ENCODE measurements at places on chromosomes 16 and 17.

DNA sequence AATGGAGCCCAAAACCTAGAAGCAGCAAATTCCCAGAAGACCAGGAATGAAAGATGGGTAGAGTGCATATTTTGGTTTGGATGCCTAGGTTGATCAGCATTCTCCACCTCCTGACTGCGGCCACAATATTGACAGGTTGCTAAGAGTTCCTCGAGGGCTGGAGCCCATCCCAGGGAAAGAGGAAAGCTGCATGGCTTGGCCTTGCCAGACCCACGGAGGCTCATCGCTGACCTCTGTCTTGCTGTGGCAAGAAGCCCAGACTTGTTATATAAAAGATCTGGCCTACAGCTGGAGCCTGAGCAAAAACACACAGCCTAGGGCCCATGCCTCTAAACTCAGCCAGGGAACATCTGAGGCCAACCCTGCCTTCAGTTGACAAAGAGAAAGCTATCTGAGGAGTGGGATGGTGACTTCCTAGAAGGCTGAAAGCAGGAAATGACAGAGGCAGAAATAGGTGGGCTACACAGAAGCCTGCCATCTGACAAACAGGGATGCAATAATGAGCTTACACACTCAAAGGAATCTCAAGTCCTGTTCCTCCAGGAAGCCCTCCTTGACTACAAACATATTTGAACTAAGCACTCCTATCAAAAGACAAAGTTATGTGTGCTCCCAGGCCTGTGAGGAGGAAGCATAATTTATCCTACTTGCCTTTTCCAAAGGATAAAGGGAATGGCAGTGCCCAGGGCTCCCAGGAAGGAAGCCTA is 22.5 kb upstream of the SLC35B1 start:
- no peak for DNase-seq

- DNase-seq: no peak
Observed at GRCh38 chr16:85836706-85837582, 37.4 kb downstream of the COX4I1 start.

DNA sequence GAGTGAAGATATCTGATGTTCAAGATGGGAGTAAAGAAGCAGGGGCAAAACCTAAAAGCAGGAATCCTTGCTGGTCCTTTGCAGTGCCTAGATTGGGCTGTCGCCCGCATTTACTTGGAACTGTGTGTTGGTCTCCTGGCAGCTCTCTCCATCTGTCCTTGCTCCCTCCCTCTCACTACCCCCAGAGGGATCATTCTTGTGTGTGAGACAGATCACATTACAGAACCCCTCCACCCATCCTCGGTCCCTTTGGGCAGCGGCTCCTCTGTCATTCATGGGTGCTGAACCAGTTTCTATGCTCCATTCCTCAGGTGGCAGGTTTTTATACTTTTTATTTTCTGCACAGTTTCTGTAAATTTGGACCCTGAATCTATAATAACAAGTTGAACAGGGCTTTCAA is 99.4 kb upstream of the MYOCD start:
- no peak for DNase-seq

GRCh38 chr16:47984669-47985068 is 171.1 kb downstream of the ABCC12 start:
- no peak for DNase-seq

- DNase-seq: no peak
Observed at GRCh38 chr16:24445216-24445615, 94.2 kb upstream of the RBBP6 start.

GRCh38 chr16:85204242-85205010 is 92.2 kb upstream of the CIBAR2 start:
- no peak for DNase-seq

GRCh38 chr16:3214904-3215600 is 19.9 kb downstream of the ZNF200 start:
- DNase-seq: no peak

GRCh38 chr17:27741971-27742575 is 58.3 kb downstream of the NOS2 start:
- DNase-seq: no peak

- DNase-seq: no peak
Observed at GRCh38 chr16:54455030-54455725, 168.6 kb upstream of the IRX3 start.

- no peak for DNase-seq
Observed at GRCh38 chr16:55534756-55535155, 25.9 kb downstream of the LPCAT2 start.

- no peak for DNase-seq
Observed at GRCh38 chr17:50093246-50093645, 1.9 kb upstream of the PDK2 start.

DNA sequence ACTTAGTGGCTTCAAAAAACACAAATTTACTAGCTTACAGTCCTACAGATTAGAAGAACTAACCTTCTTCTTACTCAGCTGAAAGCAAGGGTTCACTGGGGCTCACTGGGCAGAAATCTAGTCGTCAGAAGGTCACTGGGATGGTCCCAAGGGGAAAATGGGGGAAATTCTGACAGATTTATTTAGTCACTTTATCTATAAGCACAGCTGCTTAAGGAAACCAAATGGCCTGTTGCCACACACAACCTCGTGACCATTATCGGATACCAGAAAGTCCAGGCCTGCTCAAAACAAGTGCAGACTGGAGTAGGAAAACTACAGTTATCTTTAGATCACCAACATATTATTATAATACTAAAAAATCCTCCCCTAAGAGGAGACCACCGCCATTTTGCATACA is 374.6 kb upstream of the ASIC2 start:
- no peak for DNase-seq

- no peak for DNase-seq
Observed at GRCh38 chr16:49556606-49557446, 183.2 kb downstream of the C16orf78 start.

GRCh38 chr17:63450551-63450950 is 4.4 kb upstream of the CYB561 start:
- DNase-seq: no peak

DNA sequence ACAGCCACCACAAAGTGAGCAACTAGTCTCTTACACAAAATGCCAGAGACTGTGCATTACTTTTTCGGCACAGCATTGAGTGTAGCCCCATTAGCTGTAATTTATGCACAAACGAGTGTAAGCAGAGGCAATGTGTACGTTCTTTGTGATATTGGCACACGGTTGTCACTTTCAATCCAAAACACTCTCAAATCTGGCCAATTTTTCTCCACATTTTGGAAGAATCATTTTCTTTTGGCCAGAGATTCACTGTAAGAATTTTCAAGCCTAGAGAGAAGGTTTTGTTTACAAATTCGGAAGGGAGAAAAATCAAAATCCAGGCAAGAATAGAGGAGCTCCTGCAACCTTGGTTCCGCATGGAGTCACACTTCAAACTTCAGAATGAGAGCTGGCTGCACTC is 15.4 kb upstream of the KIF2B start:
- DNase-seq: no peak

- DNase-seq: no peak
Observed at GRCh38 chr17:33932996-33933395, 322.1 kb upstream of the CCL2 start.

DNA sequence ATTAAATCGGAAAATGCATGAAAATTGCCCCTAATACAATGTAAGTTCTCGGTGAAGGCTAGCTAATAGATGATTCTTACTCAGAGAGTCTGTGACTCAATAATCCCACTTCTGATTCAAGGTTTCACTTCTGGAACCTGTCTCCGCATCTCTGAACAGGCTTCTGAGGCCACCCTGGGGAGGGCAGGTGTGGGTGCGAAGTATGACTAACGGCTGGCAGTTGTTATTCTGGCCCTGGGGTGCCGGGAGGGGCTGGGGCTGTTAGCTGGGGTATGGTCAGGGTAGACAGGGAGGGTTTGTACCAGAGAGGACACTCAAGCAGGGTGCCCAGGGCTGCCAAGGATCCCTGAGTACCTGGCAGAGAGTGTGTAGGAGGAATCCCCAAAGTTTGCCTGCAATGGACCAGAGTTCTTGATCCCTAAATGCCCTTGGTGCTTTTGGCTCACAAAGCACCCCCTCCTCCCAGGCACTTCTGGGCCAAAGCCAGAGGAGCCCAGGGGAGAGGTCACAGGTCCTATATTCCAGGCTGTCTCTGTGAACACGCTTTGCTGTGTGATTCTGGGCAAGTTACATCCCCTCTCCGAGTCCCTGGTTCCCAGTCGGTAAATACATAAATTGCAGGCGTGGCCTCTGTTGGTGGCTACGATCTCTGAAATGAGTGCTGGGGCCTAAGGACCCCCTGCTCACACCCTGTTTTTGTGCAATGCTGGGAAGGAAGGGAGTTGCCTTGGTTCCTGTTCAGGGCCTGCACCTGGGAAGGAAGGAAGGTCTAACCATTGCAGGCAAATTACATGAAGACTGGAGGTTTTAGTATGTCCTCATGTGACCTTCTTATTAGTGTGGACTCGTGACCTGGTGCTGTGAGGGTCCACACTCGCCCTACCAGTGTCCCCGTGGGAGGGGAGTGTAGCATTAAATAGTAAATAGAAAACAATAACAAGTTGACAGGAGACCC is 49.9 kb upstream of the CPNE2 start:
- DNase-seq: no peak

DNA sequence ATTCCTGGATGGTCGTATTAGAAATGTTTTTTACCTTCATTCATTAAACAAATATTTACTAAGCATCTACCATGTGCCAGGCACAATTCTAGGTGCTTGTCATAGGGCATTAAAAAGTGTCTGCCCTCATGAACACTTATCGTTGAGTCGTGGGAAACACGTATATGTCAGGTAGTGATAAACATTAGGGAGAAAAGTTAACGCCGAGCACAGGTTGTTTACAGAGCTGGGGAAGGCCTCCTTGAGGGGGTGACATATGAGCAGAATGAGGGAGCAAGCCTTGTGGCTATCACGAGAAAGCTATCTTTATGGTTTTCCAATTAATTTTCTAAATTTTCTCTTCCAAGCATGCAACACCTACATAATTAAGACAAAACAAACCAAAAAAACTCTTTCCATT is 985 bp upstream of the ZNF213 start:
- DNase-seq: no peak

- DNase-seq: no peak
Observed at GRCh38 chr16:83403761-83404160, 404.0 kb upstream of the HSBP1 start.

- no peak for DNase-seq
Observed at GRCh38 chr17:55496094-55496881, 15.0 kb downstream of the SMIM36 start.

- DNase-seq: no peak
Observed at GRCh38 chr17:22409160-22409751, 716.9 kb downstream of the KCNJ18 start.

DNA sequence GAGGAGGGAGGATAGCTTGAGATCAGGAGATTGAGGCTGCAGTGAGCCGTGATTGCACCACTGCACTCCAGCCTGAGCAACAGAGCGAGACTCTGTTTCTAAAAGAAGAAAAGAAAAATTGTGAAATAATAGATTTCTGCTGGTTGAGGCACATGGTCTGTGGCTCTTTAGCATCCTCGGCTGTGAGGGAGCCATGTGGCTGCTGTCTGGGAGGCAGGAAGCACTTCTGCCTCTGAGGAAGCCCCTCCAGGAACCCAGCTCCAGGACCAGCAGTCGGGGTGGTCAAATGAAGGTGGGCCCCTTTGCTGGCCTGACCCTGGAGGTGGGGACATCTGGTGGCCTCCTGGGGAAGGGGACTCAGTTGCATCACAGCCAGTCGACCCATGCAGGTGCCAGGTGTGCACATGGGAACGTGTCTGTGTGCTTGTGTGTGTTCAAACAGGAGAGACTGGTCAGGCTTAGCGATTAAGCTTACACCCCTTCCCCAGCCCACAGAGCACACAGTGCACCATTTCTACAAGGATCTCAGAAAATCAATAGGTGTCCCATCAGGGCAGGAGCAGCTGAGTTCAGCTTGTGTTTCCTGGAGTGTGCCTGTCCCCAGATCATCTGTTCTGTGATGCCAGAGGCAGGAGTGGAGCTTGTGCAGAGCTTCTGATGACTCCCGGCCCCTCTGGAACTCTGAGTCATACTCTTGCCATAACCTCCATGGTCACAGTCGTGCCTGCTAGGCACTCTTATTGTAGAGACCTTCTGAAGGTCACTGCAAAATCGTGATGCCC is 24.3 kb upstream of the MGAT5B start:
- no peak for DNase-seq

GRCh38 chr16:29312835-29313558 is 93.5 kb downstream of the NPIPB11 start:
- DNase-seq: no peak

GRCh38 chr17:82907797-82908542 is 68.1 kb upstream of the ZNF750 start:
- DNase-seq: no peak

DNA sequence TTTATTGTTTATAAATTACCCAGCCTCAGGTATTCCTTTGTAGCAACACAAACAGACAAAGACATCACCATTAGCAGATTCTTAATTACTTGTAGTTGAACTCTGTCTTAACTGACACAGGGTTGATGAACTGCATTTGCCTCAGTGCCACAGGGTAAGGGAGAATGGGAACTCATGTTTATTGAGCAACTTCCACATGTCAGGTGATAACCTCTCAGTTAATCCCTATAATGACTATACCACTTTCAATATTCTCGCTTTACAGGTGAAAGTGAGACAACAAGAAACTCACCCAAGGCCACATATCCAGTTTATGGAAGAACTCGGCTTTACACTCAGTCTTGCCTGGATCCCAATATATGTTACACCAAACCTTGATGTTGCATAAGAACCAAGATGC is 8.6 kb downstream of the PDILT start:
- DNase-seq: no peak

- no peak for DNase-seq
Observed at GRCh38 chr16:79069121-79069520, 531.4 kb downstream of the MAF start.

GRCh38 chr17:42673266-42673884 is 3.4 kb downstream of the PLEKHH3 start:
- DNase-seq: no peak

DNA sequence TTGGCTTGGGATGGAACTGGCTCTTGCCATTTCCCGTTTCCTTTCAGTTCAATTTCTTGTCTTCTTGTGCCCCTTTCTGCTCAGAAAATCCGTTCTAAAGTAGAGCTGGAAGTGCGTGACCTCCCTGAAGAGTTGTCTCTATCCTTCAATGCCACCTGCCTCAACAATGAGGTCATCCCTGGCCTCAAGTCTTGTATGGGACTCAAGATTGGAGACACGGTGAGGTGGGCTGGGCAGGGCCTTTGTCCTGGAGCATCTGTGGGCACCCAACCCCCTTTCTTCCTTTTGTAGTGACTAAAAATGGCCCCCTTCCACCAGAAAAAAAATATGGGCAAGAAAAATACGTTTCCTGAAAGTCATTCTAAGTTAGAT is 32.9 kb upstream of the EFCAB13 start:
- no peak for DNase-seq

- DNase-seq: no peak
Observed at GRCh38 chr17:65850486-65850885, 289.0 kb upstream of the AXIN2 start.

All from GOT3 (cell line).